ENCODE measurements at places on chromosomes 16 and 17.

DNA sequence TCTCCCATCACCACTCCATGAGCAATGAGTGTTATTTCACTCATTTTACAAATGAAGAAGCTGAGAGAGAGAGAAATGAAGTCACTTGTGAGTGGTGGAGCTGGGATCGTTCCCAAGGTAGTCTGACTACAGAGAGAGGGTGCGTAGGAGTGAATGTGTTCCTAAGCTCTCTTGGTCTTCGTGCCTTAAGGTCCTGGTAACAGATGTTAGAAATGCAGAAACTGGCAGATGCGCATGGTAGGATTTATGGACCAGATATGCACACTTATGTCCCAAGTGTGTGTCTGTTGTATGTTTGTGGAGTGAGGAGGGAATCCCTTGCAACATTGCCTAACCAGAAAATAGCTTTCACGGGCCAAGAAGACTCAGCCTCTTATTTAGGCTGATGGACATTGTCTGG lies 93.2 kb upstream of the ZNF469 start:
- no peak for DNase-seq

GRCh38 chr17:41456204-41456603 lies 11.0 kb downstream of the KRT32 start:
- DNase-seq: no peak

DNA sequence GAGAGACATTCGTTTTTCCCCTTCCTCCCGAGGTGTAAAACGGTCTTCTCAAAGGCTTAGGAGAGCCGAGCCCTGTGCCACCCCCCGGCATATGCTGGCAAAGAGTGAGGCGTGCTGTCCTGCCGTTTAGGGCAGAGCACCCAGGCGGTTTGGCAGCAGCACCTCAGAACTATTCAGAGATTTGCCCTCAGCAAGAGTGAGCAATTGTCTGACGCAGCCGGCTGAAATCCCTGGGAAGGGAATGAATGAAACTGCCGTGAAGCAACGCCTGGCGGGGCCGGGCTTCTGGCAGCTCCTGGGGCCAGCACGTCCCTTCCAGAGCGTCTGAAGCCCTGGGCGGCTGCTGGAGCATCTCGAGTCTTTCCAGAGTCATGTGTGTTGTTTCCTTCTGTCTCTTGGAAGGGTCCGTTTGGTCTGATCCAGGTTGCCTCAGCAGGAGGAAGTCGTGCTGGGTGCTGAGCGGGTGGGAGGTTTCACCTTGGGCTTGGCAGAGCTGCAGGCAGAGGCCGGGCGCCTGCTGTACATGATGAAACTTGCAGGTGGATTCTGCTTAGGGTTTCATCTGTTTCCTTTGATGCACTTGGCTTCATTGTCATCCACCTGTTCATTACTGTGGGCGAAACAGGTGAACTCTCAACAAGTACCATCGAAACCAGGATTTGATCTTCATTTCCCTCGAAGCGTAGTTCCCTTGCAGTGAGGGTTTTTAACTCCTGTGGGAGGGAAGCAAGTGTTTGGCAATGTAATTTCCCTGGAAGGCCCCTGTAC lies 35.4 kb downstream of the TBCD start:
- DNase-seq: no peak

DNA sequence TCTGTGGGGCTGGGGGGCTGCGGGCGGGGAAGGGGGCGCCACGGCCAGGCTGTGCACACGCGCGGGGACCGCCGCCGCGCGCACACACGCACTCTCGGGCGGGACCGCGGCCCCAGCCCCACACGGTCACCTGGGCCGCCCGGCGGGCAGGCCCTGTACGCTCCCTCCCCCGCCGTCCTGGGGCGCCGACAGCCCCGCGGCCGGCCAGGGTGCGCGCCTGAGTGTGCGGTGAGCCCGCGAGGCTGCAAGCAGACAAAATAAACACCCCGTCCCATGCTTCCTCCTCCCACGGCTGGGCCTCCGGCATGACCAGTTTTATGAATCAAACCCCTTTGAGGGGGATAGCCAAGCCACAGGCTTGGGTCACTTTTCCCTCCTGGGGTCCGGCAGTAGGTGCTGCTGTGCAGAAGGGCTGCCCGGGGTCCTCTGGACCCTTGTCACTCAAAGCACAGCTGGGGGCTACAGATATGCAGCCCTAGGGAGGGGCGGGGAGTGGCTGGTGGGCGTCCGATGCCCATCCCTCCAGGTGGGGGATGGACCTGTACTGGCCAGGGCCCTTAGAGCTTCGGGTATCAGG lies 441 bp downstream of the VASN start:
- DNase-seq: no peak

DNA sequence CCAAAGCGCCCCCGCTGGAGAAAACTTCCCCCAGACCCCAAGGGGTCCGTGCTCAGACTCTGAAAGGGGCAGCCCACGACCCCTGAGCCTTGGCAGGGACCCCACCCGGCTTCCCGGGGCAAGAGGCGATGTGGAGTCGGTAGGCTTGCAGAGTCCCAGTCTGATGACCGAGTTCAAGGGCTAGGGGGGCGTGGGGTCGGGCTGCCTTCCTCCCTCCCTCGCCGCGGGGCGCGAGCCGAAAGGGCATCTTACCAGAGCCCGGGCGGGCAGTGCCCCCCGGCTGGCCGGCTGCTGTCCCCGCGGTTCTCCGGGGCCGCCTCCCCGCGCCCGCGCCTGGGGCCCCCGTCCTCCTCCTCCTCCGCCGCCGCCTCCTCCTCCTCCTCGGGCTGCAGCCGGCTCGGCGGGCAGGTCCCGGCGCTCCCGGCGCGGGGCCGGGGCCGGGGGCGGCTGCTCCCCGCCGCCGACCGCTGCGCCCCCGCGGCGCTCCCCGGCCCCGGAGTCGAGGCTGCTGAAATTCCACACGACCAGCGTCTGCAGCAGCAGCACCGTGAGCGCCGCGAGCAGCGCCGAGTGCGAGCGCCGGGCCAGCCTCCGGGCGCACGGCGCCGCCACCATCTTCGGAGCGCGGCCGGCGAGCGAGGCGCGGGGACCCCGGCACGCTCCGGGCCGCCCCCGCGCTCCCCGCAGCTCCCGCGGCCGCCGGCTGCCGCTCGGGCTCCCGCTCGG lies 415 bp downstream of the XYLT1 start:
- DNase-seq: no peak

- no peak for DNase-seq
Measured at GRCh38 chr17:65355246-65355645, 206.2 kb downstream of the AXIN2 start.

GRCh38 chr17:41528959-41529353 lies 848 bp upstream of the KRT19 start:
- DNase-seq: no peak

DNA sequence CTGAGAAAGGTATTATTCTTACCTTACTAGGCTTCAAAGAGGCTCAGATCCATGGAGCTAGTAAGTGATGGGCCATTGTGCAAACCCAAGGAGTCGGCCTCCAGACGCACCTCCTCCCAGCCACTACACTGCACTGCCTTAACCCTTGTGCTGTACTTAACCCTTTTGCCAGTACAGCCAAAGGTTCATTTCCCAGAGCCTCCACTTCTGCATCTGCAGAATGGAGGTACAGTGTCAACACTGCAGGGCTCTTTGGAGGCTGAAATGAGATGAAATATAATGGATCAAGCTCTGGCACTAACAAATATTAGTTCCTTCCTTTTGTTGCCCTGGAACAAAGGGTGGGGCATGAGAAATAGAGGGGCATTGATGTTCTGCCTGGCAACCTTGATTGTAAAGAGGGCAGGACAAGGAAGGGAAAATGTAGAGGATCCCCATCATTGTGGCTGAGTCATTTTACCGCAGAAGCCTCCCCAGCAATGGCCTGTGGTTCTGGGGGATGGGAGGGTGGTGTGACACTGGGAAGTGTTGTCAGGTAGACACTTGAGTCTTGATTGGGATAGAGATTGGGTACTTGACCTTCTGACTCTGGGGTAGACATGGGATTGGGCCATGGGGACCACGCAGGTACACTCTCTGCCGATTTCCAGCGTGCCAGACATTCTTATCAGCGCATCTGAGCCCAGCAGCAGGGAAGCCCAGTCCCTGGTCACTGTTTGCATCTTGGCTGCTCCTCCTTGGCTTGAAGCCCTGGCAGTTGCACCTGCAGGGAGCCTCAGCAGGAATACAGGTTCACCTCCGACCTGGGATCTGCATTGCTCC lies 84.0 kb downstream of the MSI2 start:
- DNase-seq: no peak

- no peak for DNase-seq
Measured at GRCh38 chr17:57342963-57343589, 86.8 kb downstream of the MSI2 start.

DNA sequence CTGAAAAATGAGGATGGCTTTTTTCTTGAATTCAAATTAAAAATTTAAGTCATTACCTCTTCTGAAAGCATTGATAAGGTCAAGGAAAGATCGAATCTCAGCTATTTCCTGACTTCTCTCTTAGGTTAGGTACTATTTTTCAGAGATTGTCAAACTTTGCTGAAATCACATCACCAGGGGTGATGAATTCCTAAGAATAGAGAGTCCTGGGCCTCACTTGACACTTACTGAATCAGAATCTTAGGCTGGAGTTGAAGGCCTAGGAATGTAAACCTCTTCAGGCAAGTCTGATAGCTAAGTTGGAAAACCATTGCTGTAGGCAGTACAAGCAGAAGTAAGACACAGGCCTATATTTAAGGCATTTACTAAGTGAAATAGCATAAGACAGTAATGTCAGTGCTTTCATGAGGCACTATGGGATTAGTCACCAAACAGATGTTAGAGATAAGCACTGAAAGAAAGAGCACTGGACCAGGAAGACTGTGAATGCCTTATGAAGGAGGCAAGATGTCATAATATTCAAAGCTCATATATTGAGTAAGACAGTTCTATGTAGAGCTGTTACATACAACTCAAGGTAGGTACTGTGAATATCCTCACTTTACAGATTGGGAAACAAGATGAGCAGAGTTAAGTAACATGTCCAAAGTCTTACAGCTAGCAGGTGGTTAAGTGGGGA lies 21.5 kb downstream of the DCAF7 start:
- no peak for DNase-seq

DNA sequence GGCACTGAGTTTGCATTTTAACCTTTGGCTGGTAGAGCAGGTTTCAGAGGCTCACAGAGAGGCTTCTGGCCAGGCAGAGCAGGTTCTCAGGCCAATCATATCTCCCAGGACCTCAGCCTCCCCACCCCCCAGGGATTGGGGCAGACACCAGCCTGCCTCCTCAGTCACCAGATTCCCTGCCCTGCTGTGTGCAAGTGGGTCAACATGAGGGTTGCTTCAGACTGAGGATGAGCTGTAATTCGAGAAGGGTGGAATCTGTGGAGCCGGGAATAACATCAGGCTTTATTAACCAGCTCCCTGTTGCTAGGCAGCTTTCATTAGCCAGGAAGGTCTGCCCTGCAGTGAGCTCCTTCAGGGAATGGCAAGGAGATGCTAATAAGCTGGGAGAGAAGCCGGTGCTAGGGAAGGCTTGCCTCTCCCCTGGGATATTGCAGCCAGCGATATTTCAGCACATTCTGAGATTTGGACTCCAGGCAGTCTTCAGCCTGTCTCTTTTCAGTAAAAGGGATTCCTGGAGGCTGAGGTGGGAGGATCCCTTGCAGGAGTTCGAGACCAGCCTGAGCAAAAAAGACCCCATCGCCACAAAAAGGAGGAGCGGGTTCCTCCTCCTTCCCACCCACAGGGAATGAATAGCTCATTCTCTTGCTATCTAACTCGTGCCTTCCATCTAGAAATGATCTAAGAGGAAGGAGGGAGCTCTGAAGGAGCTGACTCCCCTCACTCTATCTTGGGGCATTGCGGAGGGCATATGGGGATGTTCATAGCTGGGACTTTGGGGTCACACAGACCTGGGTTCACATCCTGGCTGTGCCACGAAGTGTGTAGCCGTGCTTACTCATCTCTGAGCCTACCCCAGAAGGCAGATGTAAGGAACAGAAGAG lies 10.7 kb downstream of the SGSM2 start:
- peak; percentile 99 for DNase-seq

GRCh38 chr16:76114681-76115080 lies 162.5 kb upstream of the CNTNAP4 start:
- no peak for DNase-seq

DNA sequence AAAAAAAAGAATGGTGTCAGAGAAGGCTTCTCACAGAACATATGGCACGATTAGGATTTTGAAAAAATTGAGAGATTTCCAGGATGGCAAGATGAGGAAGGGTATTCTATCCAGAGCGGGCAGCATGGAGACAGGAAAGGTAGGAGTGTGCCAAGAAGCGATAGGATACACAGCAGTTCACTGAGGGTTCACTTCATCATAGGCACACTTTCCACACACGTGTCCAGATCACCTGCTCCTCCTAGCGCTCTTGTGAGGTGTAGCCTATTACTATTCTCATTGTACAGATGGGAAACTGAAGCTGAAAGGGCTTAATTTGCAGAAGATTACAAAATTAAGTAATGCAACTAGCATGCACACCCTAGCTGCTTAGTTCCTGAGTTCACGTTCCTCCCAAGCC lies 6.2 kb upstream of the ELAC2 start:
- peak; percentile 68 for DNase-seq

GRCh38 chr16:78909226-78909625 lies 691.3 kb downstream of the MAF start:
- DNase-seq: no peak

DNA sequence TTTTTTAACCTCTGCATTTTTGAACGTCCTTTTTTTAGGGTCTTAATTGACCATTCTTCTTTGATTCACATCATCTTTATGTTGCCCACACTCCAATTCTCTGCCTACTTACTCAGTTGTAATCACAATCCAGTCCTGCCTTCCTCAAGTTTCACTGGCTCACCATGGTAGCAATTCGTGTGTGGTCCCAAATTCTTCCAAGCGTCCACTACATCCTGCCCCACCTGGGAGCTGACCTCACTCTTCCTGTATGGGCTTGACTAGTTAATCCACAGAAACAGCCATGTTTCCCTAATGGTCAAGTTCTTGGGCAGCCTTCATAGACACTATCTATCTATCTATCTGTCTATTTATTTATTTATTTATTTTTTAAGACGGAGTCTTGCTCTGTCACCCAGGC lies 7.1 kb downstream of the TLCD2 start:
- no peak for DNase-seq

GRCh38 chr17:51670899-51671298 lies 410.6 kb downstream of the UTP18 start:
- no peak for DNase-seq

- peak; percentile 90 for DNase-seq
Measured at GRCh38 chr17:40340880-40341807, 23.4 kb downstream of the GJD3 start.
